ENCODE measurements at places on chromosomes 7 and 10.
A peak's percentile ranks its signal among the peaks of the same experiment; 100 is the strongest.

DNA sequence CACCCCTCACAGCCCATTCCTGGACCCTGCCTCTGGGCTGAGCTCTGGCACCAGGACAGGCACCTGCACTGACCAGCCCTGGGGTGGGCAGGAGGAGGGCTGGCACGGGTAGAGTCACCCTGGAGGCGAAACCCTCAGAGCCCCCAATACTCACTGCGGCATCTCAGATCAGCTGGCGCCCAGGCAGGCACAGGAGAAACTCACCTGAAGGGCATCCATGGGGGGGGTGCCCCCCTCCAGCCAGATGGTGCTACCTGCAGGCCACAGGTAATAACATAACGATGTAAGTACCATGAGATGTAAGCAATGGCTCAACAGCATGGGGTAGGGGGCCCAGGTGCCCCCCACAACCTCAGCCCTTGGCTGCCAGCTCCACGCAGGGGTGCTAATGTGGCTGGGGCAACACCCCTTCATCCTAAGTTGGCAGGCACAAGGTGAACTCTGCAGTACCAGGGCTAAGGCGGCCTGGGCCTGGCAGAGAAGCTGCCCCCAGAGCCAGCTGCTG, 12.1 kb upstream of the PYROXD2 start:
- no peak for DNase-seq

- DNase-seq, result no peak
These were observed 270.5 kb downstream of the CREB5 start for GRCh38 chr7:28682801-28683200.

DNA sequence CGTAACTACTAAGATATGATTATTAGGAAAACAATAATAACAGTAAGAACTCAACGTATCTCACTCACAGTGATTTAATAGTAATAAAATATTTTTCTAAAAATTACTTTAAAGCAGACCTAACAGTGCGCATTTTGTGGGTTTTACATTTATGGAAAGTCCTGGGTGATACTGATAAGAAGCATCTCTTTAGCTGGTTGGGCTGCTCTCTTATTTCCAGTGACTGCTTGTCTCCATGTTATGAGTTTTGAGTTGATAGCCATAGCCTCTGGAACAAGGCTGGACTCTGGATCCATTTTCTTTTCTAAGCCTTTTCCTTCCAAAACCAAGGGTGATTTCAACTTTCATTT, 29.5 kb upstream of the INHBA start:
- DNase-seq, result no peak

- DNase-seq, result no peak
These were observed 10.5 kb downstream of the MKLN1 start for GRCh38 chr7:131338173-131338572.

DNA sequence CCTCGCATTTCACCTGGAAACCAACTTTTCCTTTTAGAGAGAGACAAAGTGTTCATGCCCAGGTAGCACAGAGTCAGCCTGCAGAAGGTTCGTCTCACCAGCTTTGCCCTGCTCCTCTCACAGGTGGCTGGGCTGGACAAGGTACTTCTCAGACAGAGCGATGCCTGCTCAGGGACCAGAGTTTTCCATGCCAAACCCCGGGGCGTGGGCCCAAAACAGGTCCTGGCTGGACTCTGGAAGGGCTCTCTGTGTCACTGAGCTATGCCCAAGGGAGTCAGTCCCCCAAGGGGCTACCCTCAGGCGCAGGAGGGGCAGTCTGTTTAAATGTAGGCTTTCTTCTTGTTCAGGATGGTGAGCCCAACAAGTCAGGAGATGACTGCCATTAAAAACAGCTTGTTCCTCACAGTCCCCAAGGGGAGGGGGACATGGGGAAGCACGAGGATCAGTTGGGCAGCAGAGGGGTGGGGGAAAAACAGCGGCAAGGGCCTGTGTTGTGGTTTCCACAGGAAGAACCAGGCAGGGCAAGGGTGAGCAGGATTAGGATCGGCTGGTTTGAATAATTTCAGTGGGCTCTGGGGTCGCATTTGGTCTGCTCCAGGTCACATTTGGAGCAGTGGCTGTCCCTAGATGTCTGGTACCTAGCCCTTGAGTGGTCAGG, 55.5 kb upstream of the FIGNL1 start:
- DNase-seq, result no peak

DNA sequence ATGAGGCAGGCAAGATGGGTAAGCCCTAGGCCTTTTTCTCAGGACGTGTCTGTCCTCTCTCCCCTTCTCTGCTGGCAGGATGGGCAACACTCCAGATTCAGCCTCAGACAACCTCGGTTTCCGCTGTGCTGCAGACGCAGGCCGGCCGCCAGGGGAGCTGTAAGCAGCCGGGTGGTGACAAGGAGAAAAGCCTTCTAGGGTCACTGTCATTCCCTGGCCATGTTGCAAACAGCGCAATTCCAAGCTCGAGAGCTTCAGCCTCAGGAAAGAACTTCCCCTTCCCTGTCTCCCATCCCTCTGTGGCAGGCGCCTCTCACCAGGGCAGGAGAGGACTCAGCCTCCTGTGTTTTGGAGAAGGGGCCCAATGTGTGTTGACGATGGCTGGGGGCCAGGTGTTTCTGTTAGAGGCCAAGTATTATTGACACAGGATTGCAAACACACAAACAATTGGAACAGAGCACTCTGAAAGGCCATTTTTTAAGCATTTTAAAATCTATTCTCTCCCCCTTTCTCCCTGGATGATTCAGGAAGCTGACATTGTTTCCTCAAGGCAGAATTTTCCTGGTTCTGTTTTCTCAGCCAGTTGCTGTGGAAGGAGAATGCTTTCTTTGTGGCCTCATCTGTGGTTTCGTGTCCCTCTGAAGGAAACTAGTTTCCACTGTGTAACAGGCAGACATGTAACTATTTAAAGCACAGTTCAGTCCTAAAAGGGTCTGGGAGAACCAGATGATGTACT, 13.1 kb downstream of the PHKG1 start:
- no peak for DNase-seq

DNA sequence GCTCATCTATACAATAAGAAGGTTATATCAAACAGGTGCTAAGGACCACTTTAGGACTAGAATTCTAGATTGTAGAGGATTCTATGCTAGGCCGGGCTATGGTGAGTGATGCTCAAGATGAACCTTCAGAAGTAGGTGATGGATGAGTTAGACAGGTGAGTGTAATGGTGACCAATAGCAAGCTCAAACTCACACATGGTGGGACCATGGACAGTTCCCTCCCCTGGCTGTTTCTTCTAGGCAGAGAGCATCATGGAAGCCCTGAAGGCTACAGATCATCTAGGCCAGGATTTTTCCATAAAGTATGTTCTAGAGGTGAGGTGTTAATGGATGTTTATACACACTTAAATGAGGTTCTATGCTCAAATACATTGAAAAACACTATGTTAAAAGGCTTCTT, 162.2 kb upstream of the WDR11 start:
- DNase-seq, result no peak

DNA sequence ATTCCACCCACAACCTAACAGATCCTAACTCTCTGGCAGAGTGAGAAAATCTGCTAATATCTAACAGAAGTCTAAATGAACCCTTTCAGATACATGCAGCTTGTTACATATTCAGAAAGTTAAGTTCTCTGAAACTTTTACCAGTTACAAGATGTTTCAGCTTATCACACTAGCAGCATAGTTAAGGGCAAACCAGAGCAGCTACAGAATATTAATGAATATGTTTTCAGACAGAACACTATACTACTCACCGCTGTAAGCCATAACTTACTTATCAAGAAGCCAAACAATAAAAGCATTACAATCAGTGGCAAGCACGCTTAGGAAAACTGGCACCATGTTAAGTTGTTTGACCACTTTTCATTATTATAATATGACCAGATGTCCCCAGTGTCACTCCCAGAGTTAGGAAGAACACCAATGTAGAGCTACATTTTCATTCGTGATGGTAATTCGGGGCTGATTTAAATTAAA, 2.7 kb downstream of the ITGB1 start:
- no peak for DNase-seq

DNA sequence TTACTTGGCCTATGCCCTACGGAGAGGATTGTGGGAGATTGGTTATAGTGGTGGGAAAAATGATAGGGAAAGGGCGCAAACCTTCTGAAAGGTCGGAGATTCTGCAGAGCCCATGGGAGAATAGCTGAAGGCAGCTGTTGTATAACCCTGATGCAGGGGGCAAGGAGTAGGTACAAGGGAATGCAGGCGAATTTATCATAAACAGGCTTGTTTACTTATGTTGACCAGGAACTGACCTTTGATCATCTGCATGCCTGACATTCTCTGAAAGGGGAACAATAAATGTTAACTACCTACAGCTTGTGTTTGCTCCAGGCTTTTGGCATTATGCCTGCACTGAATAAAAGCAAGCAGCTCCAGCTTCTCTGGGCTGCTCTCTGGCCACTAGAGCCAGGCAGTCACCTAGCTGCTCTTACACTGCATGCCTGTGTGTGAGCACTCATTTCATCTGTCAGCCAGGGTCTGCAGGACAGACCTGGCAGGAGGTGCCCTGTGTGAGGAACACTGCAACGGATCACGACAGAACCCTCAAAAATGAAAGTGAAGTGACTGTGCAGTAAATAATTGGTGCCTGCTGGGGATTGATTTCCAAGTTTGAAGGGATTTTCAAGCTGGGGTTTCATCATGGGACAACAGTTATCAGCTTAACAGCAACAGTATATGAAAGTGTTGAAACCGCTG, 31.1 kb upstream of the ABCA13 start:
- peak; percentile 38 for DNase-seq

GRCh38 chr10:121662945-121663917, 65.0 kb upstream of the FGFR2 start:
- no peak for DNase-seq

GRCh38 chr10:78062296-78062695, 28.6 kb downstream of the RPS24 start:
- no peak for DNase-seq

- no peak for DNase-seq
These were observed 173.4 kb downstream of the ST7 start for GRCh38 chr7:117126676-117127075.

Measured in GM04503 (cell line).